HCT116 (cell line): ENCODE measurements at places on chromosomes 6 and 20. TPM values are rescaled to one million over a fixed set of nuclear protein-coding genes. Genes with fewer than 3 reads are reported as not detected.

Gene GRIK2
- total RNA-seq = 0.64 TPM

DNA sequence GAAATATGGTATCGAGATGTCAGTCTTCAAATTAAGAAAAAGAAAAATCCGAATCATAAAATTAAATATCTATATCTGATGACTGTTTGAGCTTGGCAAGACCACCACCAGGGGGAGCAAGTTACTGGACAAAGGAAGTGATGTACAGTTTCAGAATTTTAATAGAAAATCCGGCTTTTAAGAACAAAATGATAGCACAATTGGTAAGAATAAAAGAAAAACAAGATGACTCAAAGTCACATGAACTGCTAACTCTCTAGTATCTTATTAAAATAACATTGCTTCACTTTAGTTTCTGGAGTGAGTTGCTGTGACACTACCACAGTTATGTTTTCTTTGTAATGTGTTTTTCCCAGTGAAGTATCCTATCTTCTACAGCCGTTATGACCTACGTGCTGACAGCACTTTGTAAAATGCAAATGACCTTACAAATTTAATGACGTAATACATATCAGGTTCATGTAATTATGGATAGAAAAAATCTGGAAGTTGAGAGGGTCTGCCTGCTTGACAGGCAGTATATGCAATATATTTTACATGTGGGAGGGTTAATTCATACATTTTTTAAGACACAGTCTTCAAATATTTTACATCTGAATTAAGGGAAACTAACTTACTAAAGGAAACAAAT, 405.3 kb upstream of the HS3ST5 start:
- no peak overlapping the region for H3K27ac ChIP-seq
- DNase-seq = peak; percentile 16
- no peaks in the 10 kb centered on the region for H3K36me3 ChIP-seq
- H3K4me1 ChIP-seq = no peaks in the 10 kb centered on the region
- no peaks in the 10 kb centered on the region for H3K27me3 ChIP-seq

DNA sequence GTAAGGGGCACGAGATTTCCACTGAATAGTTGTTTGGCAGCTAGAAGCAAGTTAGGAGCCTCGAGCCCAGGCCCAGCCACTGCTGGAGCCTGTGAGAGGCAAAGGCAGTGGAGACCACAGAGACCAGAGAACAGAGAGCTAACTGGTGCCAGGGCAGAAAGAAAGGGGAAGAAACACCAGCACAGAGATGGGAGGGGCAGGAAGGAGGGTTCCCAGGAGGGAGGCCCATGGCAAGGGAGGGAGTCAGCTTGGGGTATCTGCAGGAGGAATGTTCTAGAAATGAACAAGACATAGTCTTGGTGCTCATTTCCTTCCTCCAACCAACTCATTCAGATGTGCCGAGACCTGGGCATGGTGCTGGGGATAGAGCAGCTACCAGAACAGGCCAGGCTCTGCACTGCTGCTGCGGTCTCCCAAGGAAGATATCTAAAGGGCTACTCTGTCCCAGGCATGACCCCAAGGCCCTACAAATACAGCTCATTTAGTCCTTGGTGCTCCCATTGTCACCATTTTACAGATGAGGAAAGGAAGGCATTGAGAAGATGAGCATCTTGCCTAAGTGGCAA, 10.7 kb downstream of the ANGPT4 start:
- no peak for DNase-seq
- H3K27me3 ChIP-seq = no peaks in the 10 kb centered on the region
- H3K27ac ChIP-seq = no peak overlapping the region
- no peaks in the 10 kb centered on the region for H3K4me1 ChIP-seq
- H3K36me3 ChIP-seq = no peaks in the 10 kb centered on the region
- H3K4me3 ChIP-seq = no peak overlapping the region

DNA sequence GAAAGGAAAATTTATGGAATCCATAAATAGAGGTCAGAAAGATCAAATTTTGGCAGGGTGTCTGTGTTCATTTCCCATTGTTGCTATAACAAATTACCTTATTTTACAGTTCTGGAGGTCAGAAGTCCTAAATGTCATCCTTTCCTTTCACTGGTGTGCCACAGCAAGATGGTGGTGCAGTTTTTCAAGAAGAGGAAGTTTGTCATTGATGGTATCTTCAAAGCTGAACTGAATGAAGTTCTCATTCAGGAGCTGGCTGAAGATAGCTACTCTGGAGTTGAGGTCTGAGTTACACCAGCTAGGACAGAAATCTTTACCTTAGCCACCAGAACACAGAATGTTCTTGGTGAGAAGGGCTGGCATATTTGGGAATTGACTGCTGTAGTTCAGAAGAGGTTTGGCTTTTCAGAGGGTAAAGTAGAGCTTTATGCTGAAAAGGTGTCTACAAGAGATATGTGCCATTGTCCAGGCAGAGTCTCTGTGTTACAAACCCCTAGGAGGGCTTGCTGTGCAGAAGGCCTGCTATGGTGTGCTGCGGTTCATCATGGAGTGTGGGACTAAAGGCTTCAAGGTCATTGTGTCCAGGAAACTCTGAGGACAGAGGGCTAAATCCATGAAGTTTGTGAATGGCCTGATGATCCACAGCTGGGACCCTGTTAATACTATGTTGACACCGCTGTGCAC, 7.2 kb upstream of the CCNC start:
- no peak overlapping the region for H3K4me3 ChIP-seq
- no peaks in the 10 kb centered on the region for H3K4me1 ChIP-seq
- DNase-seq = no peak
- H3K27me3 ChIP-seq = no peaks in the 10 kb centered on the region

DNA sequence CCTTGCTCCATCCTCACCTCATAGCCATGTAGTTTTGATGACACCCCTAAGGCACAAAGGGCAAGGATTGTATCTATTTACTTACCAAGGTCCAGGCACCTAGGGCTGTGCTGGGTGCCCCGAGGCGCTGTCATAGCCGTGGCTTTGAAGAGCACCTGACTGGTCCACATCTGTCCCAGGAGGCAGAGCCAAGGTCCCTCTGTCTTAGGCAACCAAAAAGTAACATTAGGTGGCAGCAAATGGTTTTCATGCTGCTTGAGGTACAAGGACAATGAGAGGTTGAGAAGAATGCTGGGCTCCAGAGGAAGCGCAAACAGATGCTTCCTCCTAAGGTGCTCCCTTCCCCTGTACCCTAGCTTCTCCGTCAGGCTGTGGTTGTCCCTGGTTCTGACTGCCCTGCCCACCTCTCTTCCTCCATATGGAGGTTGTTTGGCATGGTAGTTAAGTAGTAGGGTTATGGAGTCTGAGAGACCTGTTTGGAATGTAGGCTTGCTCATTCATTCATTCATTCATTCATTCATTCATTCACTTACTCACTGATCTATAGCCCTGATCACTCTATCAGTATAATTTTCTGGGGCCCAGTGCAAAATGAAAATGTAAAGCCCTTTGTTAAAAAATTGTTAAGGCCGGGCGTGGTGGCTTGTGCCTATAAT, 3.0 kb upstream of the UQCC2 start:
- H3K4me3 ChIP-seq = no peak overlapping the region
- no peak for DNase-seq
- no peak overlapping the region for H3K27ac ChIP-seq
- H3K36me3 ChIP-seq = peaks cover 10% of the 10 kb centered on the region
- H3K27me3 ChIP-seq = no peaks in the 10 kb centered on the region

Gene GPLD1
- total RNA-seq = 2.1 TPM

Gene MUC22
- not detected for total RNA-seq

DNA sequence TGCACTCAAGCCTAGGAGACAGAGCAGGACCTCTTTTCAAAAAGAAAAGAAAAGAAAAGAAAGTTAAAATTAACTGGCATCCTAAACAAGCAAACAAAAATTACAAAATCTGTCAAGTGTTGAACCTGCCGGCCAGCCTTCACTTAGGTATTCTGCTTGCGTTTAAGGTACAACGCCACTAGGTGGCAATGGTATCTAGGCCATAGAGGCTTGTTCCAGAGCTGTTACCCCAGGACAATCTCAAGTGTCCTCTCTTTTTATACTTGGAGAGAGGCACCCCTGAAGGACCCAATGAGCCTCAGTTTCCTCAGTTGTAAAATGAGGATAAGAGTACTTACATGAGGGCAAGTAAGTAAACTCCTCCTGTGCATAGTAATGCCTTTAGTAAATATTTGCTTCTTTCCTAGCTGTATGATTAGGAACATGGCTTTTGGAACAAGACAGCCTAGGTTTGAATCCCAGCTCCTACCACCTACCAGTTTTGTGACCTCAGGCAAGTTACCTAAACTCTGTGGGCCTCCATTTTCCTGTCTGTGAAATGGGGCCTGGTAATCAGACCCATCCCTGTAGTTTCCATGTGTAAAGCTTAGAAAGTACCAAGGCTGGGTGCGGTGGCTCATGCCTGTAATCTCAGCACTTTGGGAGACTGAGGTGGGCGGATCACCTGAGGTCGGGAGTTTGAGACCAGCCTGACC, 5.8 kb upstream of the PACSIN1 start:
- H3K27ac ChIP-seq = no peak overlapping the region
- peak; percentile 70 for DNase-seq
- no peaks in the 10 kb centered on the region for H3K27me3 ChIP-seq
- H3K4me3 ChIP-seq = no peak overlapping the region

- H3K27me3 ChIP-seq = peaks cover 7% of the 10 kb centered on the region
- H3K4me1 ChIP-seq = no peaks in the 10 kb centered on the region
- H3K4me3 ChIP-seq = no peak overlapping the region
- H3K36me3 ChIP-seq = no peaks in the 10 kb centered on the region
- DNase-seq = no peak
- H3K27ac ChIP-seq = no peak overlapping the region
Measured at GRCh38 chr20:61744691-61745396, 320.8 kb downstream of the TAF4 start.

DNA sequence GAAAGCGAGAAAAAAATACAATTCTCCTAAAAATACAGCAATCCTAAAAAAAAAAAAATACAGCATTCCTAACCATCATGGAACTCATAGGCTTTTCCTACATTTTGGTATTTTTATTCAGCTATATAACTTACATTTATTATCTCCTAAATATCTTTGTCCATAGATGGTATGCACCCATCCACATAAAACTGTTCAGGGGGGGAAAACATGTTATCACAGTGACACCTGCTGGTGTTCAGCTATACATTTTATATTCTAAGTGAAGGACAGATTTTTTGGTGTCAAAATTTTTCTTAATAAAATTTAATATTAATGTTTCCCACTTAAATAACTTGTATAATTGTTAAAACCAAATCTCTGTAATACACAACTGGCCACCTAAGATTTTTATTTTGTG, 58.0 kb downstream of the BLOC1S5 start:
- H3K4me1 ChIP-seq = no peaks in the 10 kb centered on the region
- H3K36me3 ChIP-seq = no peaks in the 10 kb centered on the region
- H3K27ac ChIP-seq = no peak overlapping the region

DNA sequence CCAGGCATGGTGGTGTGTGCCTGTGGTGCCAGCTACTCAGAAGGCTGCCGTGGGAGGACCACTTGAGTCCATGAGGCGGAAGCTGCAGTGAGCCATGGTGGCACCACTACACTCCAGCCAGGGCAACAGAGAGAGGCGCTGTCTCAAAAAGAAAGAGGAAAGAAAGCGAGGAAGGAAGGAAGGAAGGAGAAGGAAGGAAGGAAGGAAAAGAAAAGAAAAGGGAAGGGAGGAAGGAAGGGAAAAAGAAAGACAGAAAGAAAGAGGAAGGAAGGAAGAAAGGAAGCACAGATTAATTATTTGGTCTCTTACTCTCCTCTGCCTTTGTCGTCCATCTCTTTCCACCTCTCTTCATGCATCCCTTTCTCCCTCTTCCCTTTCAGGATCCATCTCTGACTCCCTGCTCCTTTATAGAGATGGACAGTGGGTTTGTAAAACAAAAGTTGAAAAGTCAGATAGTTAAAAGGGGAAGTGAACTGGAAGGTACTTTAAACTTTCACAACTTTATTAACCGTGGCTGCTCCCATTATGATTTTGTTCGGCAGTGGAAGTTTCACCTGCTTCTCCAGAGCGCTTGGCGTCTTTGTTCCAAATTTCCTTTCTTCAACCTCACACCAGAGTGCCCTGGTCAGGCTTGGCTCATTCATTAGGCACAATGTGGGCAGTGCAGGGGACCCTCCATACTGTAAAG, 1.5 kb downstream of the HLA-DQA1 start:
- H3K27me3 ChIP-seq = no peaks in the 10 kb centered on the region
- no peak overlapping the region for H3K27ac ChIP-seq
- H3K4me3 ChIP-seq = no peak overlapping the region
- no peaks in the 10 kb centered on the region for H3K36me3 ChIP-seq
- H3K4me1 ChIP-seq = no peaks in the 10 kb centered on the region
- no peak for DNase-seq

DNA sequence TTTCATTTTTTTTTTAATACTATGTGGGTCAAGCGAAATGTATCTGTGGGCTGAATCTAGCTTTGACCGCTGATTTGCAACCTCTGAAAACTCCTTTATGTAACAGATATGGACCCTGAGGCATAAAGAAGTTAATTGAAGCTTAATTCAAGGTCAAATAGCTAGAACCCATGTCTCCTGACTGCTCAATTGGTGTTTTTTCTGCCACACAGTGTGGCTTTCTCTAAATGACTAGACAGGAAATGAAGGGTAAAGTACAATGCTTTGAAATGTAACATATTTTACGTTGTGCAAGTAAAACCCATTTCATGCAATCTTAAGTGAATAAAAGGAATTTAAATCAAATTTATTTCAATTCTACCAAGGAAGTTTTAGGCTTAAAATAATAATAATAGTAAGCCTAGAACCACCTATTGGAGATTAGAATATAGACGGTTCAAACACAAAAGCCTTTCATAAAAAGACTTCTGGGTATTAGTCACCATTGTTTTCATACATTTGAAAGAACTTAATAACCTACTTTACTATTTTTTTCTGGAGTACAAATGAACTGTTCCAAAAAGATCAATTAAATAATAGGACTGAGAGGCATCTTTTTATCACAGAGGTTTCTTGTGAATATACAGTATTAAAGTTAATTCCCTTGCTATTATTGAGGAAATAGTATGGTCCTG, 279.8 kb downstream of the EPHA7 start:
- H3K27me3 ChIP-seq = no peaks in the 10 kb centered on the region
- H3K36me3 ChIP-seq = no peaks in the 10 kb centered on the region
- H3K4me1 ChIP-seq = no peaks in the 10 kb centered on the region
- no peak overlapping the region for H3K4me3 ChIP-seq
- no peak for DNase-seq

DNA sequence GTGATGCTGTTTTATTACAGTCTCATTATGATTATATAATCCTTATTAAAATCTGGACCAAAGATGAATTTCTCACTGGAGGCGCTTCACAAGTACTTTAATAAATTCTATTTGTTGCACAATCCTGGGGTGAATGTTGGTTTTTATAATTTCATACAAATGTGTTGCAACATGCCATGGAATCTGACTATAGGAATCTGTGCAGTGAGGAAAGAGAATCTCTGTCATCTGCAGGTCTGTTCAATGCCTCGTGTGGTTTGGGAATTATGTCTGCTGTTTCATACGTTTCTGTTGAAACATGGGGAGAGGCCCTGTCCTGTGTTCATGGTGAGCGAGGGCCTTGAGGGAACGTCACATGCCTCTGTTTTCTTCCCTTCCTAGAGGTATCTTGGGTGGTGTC, 277.3 kb downstream of the CDH4 start:
- no peak overlapping the region for H3K27ac ChIP-seq
- H3K27me3 ChIP-seq = no peaks in the 10 kb centered on the region

Gene MMP24
- not detected for total RNA-seq

- no peaks in the 10 kb centered on the region for H3K27me3 ChIP-seq
- no peaks in the 10 kb centered on the region for H3K4me1 ChIP-seq
- DNase-seq = no peak
- H3K36me3 ChIP-seq = no peaks in the 10 kb centered on the region
- no peak overlapping the region for H3K27ac ChIP-seq
- H3K4me3 ChIP-seq = no peak overlapping the region
Measured at GRCh38 chr6:49110916-49111315, 352.1 kb downstream of the MMUT start.

Gene SLC35D3
- not detected for total RNA-seq

Gene GNMT
- 0.57 TPM for total RNA-seq
